GM23248 (cell line): ENCODE measurements at places on chromosomes 5 and 9. TPM values are rescaled to one million over a fixed set of nuclear protein-coding genes. Genes with fewer than 3 reads are reported as not detected.

- no peak for DNase-seq
- peaks cover 20% of the 10 kb centered on the region for H3K4me1 ChIP-seq
- H3K4me3 ChIP-seq = no peak overlapping the region
- H3K36me3 ChIP-seq = peaks cover 6% of the 10 kb centered on the region
Observed at GRCh38 chr9:20985851-20986600, 45.4 kb downstream of the HACD4 start.

- H3K4me1 ChIP-seq = 0 out of 2 replicates have a peak, but pooled peaks cover 6% of the 10 kb centered on the region
- no peaks in the 10 kb centered on the region for H3K27me3 ChIP-seq
- no peak for DNase-seq
Observed at GRCh38 chr9:137787786-137788505, 89.6 kb upstream of the CACNA1B start.

CD180 gene
- total RNA-seq = not detected in 2 replicates

CDX1 gene
- not detected in 2 replicates for total RNA-seq

PCDHA6 gene
- 0.13 and 0.22 TPM in 2 replicates for total RNA-seq
